Fibroblast of villous mesenchyme (primary cell): ENCODE measurements at places on chromosomes 13 and 19. TPM values are rescaled to one million over a fixed set of nuclear protein-coding genes. Genes with fewer than 3 reads are reported as not detected.
A peak's percentile ranks its signal among the peaks of the same experiment; 100 is the strongest.

RFPL4A gene
- total RNA-seq = not detected in 2 replicates

- no peak for DNase-seq
Observed at GRCh38 chr19:7565332-7565731, 29.8 kb downstream of the PNPLA6 start.

GRCh38 chr13:24624801-24625231, 55.4 kb upstream of the ATP12A start:
- peak; percentile 57 for DNase-seq

CCDC61 gene
- 3.9 and 6.1 TPM in 2 replicates for total RNA-seq

DNA sequence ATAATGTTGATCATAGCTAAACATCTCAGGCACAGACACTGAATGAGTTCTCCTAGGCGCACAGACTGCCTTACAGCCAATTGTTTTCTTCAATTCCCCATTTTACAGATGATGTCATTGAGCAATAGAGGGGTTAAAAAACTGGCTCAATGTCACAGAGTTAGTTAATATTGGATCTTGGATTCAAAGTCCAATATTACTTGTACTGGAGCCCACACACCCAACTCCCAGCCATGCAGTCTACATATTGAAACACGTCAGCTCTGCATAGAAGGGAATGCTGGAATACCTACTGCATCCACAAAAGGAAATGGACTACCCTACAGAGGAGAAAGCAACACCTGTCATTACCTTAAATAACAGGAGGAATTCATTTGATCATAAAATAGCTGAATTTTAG, 76.1 kb upstream of the SLC15A1 start:
- no peak for DNase-seq

ATP4A gene
- not detected in 2 replicates for total RNA-seq

EPSTI1 gene
- 9.0 and 15.1 TPM in 2 replicates for total RNA-seq

GRCh38 chr19:30488191-30488590, 116.0 kb downstream of the ZNF536 start:
- DNase-seq = no peak

- DNase-seq = no peak
Observed at GRCh38 chr19:33446330-33447293, 73.1 kb downstream of the CEBPG start.
